Endodermal cell (in vitro differentiated cells): ENCODE measurements at places on chromosomes 5 and 9.

- no peak for DNase-seq
These were observed 282.4 kb downstream of the ARHGEF28 start for GRCh38 chr5:73908395-73908794.

DNA sequence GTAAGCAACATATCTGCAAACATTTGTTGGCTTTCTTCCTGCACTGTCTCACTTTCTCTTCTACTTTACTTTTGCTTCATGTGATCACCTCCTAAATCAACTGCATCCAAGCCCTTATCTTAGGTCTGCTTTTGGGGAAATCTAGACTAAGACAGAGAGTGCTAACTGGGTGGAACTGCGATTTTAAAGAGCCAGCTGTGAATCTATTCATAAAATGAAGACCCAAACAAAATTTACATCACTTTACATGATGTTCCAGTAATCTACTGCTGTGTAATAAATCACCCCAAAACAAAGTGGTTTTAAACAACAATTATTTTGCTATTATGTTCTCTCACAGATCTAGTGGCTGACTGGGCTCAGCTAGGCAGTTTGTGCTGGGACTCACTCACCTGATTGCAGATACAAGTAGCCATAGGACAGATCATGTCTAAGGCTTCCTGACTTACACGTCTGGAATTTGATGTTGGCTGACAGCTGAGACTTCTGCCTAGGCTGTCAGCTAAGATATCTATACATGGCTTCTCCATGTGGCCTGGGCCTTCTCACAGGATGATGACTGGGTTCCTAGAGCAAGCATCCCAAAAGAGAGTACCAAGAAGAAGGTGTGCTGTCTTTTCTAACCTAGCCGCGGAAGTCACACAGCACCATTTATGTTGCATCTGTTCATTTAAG lies 145.1 kb upstream of the TBCA start:
- DNase-seq: no peak

GRCh38 chr9:99762470-99762869 lies 59.2 kb upstream of the NR4A3 start:
- DNase-seq: no peak

DNA sequence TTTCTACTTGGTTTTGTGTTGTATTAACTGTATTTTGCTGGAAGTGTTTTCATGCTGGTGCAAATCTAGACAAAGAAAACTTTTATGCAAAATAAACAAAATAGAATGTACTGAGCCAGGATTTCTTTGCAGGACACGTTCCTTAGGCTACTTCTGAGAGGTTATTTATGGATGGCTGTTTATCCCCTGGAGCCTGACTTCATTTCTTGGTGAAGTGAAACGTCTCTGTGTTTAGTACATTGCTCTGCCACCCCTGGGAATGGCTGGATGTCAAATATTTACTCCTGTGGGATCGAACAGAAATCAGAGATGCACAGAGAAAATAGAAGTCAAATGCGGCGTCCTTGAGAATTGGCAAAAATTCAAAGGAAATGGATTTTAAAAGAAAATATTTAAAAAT lies 327.1 kb upstream of the MPDZ start:
- no peak for DNase-seq

GRCh38 chr5:123807177-123807945 lies 295.4 kb downstream of the CSNK1G3 start:
- DNase-seq: no peak

DNA sequence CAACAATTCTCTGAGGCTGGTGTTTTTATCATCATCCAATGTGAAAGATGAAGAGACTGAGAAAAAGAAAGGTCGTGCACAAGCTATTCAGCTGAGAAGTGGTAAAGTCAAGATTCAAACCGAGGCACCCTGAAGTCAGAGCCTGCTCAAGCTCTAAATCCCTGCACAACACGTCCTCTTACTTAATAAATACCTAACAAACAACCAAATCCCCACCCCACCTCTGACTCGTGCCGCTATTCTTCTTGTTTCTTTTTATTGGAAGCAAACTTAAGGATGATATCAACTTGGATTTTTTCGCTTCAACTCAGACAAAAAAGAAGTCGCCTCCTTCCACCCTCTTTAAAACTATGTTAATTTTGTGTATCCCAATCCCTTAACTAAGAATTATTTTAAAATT lies 140.2 kb downstream of the CEP120 start:
- DNase-seq: no peak

GRCh38 chr5:59005934-59006701 lies 423.2 kb downstream of the RAB3C start:
- DNase-seq: no peak

GRCh38 chr9:114112325-114112724 lies 13.2 kb upstream of the KIF12 start:
- peak; percentile 17 for DNase-seq

DNA sequence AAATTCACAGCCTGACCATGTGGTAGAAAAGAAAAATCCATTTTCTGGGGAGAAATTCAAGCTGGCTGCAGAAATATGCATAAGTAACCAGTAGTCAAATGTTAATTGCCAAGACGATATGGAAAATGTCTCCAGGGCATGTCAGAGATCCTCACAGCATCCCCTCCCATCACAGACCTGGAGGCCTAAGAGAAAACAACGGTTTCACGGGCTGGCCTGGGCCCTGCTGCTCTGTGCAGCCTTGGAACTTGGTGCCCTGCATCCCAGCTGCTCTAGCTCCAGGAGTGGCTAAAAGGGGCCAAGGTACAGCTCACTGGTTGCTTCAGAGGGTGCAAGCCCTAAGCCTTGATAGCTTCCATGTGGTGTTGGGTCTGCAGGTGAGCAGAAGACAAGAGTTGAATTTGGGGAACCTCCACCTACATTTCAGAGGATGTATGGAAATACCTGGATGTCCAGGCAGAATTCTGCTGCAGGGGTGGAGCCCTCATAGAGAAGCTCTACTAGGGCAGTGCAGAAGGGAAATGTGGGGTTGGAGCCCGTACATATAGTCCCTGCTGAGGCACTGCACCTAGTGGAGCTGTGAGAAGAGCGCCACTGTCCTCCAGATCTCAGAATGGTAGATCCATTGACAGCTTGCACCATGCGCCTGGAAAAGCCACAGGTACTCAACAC lies 49.7 kb downstream of the PTBP3 start:
- DNase-seq: no peak

DNA sequence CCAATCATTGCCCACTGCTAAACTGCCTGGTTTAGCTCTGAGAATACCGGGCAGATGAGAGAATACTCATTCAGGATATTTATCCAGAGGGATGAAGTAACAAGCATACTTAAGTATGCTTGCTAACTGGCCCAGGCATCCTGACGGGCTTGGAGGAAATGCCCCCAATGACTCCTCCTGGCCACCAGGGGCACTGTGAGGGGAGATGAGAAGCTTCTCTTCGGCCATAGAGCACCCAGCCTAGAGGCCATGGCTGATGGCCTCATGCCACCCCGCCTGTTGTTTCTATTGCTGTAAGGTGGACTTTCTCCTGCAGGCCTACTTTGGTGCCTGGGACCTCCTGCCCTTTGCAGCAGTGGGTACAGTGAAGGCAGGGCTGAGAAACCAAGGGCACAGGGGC lies 134.5 kb upstream of the FSTL4 start:
- peak; percentile 75 for DNase-seq

DNA sequence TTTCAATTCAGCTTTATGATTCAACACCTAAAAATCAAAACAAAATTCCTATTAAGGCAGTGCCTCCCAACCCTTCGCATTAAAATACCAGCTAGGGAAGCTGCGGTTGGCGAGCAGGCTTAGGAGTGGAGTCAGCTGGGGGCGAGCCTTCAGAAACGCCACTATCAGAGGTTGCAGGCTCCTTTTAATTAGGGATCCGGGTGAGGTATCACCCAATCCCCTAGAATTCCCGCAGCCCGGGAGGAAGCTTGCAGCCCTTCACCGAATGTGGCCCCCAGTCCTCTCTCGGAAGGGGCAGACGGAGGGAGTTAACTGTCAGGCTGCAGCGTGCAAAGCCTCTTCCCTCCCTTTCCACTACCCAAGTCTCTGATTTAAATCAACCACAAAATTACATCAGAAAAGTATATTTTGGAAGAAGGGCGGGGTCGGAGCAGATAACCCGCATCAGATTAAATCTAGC lies 1.7 kb downstream of the STC2 start:
- DNase-seq: peak; percentile 60

GRCh38 chr5:61162832-61163567 lies 732 bp upstream of the SMIM15 start:
- no peak for DNase-seq

- no peak for DNase-seq
These were observed 79.8 kb downstream of the TNC start for GRCh38 chr9:115038178-115038577.

DNA sequence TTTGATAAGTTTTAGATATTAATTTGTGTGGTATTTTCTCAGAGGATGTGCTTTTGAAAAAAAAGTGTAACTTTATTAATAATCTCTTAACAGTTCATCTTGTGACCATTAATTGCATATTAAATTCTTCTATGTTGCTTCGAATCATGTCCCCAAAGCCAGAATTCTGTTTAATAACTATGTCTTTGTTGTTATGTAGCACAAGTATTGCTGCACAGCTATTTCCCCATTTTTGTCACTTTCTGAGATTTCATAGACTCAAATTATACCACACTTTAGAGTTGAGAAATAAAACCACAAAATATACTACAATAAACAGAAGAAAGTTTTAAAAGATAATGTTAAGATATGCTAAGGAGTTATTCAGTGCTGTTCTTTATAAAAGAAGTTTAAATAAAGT lies 2.8 kb downstream of the MEF2C start:
- DNase-seq: no peak

- DNase-seq: no peak
These were observed 10.1 kb upstream of the RBM27 start for GRCh38 chr5:146193285-146193684.

GRCh38 chr9:108534741-108535140 lies 321.0 kb downstream of the ACTL7B start:
- DNase-seq: no peak

- DNase-seq: peak; percentile 67
These were observed 94.4 kb upstream of the IL6ST start for GRCh38 chr5:56088967-56089829.

DNA sequence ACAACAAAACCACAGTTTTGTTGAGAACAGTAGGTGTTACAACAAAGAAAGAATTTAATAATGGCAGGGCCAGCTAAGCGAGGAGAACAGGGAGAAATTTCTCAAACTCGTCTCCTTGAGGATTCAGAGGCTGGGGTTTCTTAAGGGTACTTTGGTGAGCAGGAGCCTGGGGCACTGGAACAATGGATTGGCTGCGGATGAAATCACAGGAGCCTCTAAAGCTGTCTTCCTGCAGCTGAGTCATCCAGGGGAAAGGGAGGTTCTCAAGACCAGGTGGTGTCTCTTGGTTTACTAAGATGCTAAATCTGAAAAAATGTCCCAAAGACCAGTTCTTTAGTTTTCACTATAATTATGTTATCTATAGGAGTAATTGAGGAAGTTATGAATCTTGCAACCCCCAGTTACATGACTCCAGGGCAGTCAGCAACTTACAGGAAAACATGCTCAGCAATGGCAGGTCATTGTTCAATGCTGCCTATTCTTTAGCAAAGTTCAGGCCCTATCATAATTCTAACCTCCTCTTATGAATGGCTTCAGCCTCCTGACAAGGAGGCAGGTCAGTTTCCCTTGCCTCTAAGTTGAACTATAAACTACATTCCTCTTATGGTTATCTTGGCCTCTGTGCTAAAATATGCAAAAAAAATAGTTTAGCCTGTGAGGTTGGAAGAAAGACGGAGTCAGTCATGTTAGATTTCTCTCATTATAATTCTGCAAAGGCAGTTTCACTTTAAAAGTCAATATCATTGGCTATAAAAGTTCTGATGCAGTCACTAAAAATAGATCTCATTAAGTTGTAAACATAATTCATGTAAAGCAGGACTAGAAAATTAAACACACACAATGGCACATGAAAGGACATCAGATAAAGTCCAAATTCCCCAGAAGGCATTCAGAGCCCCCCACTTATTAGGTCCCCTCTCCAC lies 63.3 kb upstream of the CKS2 start:
- peak; percentile 77 for DNase-seq

DNA sequence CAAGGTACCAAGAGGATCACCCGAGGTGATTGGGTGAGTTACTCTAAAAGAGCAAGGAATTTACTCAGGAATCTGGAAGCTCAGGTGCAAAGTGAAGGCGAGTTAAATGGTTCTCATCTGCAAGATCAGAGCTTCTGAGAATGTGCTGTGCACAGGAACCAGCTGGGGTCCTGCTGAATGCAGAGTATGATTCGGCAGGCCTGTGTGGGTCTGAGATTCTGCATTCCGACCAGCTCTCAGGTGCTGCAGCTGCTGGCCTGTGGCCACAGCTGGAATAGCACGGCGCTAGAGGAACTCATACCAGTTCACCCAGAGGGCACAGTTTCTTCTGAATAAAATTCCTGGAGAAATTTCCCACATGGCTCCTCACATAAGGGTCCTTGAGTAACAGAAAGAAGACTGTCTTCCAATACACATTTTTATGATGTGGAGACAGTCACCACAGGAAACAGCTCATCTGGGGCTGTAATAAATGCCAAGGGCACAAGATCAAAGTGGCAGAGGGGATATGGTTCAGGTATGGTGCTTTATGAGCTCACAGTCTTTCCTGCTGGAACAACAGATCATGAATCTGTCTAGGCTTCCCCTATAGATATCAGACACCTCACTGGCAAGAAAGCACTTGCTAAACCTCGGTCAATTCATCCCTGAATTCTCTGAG lies 83.9 kb downstream of the PTPN3 start:
- DNase-seq: peak; percentile 75

- no peak for DNase-seq
These were observed 129.5 kb downstream of the RGS3 start for GRCh38 chr9:113592876-113593575.

DNA sequence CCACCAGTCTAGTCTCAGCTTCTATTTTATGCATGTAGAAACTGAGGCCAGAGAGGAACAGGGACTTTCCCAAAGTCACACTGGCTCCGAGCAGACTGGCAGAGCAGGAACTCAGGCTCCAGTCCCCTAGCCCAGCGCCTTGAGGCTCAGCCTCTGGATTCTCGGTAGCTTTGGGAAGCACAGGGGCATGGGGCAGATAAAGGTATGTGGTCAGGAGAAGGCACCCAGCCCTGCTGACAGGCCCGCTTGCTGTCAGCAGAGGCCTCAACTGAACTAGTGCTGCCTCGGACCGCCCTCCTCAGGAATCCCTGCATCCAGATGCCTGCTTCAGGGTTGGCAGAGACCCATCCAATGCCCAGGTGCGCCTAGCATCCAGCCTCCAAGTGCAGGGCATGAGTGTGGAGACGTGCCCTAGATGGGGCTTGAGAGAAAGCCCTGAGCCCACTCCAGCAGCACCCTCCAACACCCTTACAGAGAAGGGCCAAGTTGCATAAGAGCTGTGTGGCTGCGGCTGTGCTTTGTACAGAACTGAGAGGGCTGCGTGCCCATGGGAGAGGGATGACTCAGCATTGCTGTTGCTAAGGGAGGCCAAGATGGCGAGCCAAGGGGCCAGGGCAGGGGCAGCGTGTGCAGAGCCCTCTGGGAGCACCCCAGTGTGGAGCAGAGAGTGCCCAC lies 168.6 kb downstream of the MACROH2A1 start:
- no peak for DNase-seq

DNA sequence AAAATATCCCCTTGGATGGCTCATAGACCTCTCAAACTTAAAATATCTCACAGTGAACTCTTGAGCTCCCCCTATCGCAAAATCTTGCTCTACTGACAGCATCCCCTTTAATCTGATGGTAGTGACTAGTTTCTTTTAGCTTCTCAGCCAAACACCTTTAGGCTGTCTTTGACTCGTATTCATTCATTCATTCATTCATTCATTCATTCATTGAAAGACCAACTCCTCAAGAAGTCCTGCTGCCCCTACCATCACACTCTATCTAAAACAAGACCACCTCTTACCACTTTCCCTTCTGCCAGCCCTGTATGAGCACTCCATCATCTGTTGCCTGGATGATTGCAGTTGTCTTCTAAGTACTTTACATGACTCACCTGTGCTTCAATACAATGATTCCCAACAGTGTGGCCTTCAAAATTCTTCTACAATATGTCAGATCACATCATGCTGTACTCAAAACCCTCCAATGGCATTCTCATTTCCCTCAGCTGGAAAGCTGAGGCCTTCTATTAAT lies 46.8 kb downstream of the ITGA2 start:
- peak; percentile 56 for DNase-seq
